Caki2 (cell line): ENCODE measurements at places on chromosomes 1 and 21. TPM values are rescaled to one million over a fixed set of nuclear protein-coding genes. Genes with fewer than 3 reads are reported as not detected.

WNT2B gene
- 0.23 and 0.37 TPM in 2 replicates for total RNA-seq

ADORA1 gene
- total RNA-seq, result 87.9 and 100 TPM in 2 replicates

FCRL6 gene
- not detected in 2 replicates for total RNA-seq

TNFRSF8 gene
- 0.30 TPM in 1 of 2 replicates, not detected in the other for total RNA-seq

ZYG11B gene
- total RNA-seq, result 6.6 and 14.7 TPM in 2 replicates

LHX8 gene
- total RNA-seq, result not detected in 2 replicates

S100A7 gene
- total RNA-seq, result not detected in 2 replicates

IQGAP3 gene
- total RNA-seq, result 34.8 and 47.1 TPM in 2 replicates

CFHR3 gene
- total RNA-seq, result not detected in 2 replicates

DNA sequence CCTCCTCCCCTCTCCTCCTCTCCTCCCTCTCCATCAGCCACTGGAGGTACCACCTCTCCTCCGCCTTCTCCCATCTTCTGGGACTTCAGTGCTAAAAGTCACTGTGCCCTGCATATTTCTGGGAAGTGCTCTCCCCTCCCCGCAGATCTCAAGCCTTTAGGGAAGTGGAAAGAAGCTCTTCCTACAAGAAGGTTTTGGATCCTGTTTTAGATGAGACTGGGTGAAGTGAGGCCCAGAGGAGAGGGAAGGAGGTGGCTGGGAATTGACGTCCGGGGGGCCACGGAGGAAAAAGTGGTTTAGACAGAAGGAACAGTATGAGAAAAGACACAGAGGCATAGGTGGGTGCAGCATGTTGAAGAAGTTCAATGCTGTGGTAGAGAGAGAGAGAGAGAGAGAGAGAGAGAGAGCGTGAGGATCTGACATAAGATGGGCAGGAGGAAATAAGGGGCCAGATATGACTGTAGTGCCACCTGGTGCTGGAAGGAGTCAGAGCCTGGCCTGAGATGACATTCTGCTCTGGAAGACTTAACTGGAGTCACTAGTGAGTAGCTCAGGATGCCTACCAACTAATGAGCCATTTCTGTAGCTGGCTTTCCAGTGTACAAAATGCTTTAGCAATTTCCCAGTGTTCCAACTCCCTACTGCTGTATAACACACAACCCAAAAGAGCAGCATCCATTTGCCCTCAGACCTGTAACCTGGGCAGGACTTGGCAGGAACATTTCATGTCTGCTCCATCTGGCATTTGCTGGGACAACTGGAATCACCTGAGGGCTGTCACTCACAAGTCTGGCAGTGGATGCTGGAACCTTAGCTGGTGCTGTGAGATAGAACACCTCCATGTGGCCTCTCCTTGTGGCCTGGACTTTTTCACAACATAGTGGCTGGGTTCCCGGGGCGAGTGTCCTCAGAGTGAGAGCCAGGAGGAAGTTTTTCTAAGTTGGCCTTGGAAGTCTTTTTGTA lies 16.6 kb upstream of the ZSCAN20 start:
- peak; percentile 67 for DNase-seq

GRCh38 chr1:209601809-209602657 lies 18.5 kb downstream of the CAMK1G start:
- DNase-seq, result peak; percentile 39

DNA sequence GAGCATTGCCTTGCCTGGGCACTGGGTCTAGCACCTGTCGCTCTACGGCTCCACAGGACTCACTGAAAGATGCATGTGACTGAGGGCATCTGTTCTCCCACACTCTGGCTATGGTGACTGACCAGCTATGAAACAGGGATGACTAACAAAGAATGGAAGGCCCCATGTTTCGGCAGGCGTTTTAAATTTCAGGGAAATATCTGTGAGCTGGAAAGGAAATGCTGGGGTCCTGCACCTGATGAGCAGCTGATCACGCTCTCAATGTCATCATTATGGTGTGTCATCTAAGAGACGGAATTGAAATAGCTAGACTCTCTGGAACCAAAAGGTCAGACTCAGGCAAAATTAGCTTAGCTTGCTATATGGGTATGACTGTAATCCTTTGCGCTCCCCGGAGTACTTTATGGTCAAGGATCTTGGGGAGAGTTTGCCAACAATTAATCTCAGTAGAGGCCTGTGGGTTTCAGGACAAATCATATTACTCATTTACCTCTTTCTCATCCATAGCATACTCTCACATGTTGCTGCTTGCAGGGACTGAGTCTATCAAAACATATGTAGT lies 24.5 kb upstream of the PALMD start:
- DNase-seq, result no peak

- no peak for DNase-seq
These were observed 53.6 kb downstream of the WARS2 start for GRCh38 chr1:119086830-119087229.

GRCh38 chr1:148161053-148161901 lies 9.2 kb upstream of the NBPF11 start:
- no peak for DNase-seq

DNA sequence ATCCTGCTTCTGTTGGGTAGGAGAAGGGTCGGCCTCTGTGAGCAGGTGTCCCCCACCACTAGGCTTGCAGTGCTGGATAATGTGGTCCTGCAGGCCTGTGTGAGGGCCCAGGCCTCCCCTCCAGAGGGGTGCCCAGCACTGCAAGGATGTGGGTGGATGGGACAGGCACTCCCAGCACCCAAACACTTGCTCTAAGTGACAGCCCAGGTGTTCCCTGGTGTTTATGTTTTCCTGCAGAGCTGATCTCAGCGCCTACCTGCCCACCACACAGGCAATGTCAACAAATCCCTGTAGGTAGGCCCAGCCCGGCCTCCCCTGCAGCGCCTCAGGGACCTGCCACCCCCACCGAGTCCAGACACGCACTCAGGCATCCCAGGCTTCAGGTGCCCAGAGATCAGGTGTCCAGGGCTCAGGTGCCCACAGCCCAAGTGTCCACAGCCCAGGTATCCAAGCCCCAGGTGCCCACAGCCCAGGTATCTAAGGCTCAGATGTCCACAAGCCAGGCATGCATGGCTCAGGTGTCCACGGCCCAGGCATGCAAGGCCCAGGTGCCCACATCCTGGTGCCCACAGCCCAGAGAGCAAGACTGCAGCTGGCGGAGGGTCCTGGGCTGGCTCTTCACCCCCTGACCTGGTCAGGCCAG lies 59.2 kb downstream of the WNT9A start:
- no peak for DNase-seq

DNA sequence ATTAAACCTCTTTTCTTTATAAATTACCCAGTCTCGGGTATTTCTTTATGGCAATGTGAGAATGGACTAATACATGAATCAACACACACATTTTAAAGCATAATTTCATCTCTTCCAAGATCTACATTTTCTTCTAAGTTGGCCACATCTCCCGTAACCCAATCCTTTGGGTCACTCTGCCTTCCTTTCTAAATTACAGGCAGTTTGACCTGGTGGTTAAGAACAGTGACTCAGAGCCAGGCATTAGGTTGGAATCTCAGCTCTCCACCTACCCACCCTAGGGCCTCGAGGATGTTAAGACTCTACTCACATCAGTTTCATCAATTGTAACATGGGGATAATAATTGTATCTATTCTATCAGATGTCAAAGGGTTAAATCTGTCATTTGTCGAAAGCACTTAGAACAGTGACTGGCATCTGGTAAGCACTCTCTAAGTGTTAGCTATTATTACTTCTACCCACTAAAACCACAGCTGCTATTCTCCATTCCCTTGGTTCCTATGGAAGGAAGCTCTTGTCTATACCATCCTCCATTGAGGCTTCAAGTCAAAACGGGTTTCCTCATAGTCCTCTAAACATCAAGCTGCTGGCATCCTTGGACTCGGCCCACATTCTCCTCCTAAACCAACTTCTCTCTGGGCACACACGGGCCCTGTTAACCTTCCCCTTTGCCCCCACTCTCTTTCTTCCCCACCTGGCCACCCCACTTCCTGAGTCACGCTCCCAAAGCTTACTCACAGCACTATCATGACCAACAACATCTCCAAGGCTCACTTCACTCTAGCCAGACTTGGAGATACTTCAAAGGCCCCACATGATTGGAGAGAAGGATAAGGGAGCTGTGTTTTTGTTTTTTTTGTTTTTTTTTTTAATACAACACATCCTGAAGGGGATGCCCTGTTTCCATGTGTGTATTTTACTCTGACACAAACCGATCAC lies 116.9 kb downstream of the TGFBR3 start:
- DNase-seq, result no peak

DNA sequence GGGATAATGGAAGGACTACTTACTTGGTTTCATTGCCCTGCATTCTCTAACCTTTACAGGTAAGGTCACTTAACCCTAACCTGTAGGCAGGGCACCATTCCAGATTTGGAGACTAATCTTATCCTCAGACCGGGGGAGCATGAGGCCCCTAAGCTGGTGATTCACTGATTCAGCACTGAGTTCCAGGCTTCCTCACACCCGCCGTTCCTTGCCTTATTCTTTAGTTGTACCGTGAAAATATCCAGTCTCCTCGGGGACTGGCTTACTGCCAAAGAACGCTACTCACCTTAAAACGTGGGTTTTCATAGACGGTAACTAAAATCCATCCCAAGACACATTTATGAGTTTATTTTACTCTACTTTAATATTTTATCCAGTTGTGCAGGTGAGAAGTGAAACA lies 44.3 kb upstream of the COL24A1 start:
- DNase-seq, result no peak

DNA sequence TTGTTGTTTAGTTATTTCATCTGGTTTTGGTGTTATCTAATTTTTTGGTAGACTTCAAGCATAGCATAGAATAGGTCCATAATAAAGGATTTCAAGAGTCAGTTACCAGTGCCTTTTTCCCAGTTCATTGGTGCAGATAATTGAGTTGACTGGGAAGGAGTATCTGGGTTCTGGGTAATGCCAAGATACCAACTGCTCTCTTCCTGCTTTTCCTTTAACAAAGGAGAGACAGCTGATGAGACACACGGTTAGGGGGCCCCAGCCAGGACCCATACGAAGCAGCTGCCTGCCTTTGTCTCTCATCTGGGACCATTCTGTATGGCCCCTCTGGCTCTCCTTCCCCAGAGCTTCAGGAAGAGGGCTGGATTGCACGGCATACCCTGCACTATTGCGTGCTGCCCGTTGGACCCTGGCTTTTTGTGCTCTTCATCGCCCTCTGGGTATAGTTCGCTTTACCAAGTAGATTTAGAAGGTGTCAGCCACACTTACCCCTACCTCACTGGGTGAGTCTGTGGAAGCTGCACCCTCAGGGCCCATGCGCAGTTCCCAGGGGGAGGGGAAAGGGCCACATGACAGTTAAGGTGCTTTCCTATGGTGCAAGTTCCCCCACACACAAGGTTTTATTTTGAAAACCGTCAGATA lies 7.0 kb downstream of the NAV1 start:
- peak; percentile 90 for DNase-seq

DNA sequence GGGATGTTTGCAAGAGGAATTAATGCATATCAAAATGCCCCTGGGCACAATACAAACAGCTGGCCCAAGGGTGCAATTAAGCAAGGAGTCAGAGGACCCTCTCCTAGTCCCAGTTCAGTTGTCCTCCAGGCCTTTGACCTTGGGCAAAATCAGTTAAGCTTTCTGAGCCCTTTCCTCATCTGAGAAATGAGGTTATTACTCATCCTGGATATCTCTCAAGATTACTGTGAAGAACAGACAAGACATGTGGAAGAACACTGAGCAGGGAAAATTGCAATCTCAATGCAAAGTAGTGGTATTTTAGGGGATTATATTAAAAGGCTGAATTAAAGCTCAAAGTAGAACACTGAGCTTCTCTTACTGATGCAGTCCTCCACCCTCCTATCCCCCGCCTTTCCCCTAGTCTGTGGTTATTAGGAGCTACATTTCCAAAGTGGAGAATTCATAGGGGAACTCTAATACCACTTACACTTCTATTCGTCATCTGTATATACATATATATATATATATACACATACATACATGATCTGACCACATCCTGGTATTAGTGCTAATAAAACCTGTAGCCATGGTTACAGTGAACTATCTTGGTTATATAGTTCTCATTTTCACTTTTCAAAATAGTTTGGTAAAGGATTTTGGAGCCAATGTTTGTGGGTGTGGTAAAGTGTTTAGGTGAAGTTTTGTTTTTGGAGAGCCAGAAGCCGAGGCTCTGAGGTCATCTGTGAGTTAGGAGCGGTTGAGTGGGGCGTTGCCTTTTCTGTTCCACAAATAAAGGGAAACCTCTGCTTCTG lies 18.1 kb downstream of the KIAA0040 start:
- no peak for DNase-seq
